Caco-2 (cell line): ENCODE measurements at places on chromosomes 3 and 15.

DNA sequence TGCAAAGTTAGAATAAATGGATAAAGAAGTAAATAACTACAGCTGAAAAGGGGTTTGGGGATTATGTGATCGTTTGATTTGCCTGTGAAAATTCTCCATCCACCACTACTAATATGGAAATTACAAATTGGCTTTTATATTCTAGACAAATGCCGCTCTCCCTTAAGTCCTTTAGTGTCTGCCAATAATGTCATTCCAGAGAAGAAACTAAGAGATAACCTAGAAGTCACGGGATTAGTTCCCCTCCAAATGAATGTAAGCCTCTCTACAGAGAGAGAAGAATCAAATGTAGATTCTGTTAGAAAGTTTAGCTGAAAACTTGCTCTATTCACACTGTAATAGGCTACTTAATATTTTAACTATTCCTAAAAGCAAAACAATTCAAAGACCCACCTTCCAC lies 92.0 kb downstream of the ALDH1A2 start:
- DNase-seq: no peak

GRCh38 chr3:9806688-9807589 lies 3.1 kb upstream of the TTLL3 start:
- DNase-seq: no peak

GRCh38 chr15:98873441-98874218 lies 134.0 kb downstream of the PGPEP1L start:
- no peak for DNase-seq

DNA sequence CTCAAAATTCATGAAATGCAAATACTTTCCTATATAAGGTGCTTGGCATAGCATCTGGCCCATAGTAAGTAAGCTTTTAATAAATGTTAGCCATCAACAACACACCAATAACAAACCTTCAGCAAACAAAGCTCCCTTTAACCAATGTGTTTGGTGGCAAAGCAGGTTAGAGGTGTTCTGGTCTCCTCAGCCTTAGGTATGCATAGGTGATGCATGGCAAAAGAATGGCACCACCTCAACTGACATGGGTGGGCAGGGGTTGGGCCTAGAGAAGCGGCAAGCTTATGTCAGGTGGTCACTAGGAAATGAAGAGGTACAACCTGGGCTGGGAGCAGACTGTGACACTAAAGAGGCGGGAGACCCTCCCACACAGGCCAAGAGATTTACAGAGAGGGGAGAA lies 38.2 kb downstream of the MRPS11 start:
- no peak for DNase-seq

DNA sequence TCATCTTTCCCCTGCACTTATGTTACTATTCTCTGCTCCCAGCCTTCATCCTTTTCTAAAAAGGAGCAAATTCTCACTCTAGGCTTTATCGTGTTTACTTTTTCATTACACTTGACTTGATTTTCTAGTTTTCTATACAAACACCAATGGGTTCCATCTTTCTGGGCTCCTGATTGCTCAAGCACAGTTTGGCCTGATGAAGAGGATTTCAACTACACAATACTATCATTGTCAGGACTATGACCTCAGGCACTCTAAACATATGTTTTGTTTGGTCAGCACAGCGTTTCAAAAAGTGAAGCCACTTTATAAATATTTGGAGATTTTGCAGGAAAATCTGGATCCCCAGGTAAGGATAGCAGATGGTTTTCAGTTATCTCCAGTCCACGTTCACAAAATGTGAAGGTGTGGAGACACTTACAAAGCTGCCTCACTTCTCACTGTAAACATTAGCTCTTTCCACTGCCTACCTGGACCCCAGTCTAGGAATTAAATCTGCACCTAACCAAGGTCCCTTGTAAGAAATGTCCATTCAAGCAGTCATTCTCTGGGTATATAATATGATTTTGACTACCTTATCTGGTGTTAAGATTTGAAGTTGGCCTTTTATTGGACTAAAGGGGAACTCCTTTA lies 86.2 kb downstream of the TGFBR2 start:
- DNase-seq: peak; percentile 52

- no peak for DNase-seq
Measured at GRCh38 chr15:98063315-98063714, 102.8 kb downstream of the ARRDC4 start.

DNA sequence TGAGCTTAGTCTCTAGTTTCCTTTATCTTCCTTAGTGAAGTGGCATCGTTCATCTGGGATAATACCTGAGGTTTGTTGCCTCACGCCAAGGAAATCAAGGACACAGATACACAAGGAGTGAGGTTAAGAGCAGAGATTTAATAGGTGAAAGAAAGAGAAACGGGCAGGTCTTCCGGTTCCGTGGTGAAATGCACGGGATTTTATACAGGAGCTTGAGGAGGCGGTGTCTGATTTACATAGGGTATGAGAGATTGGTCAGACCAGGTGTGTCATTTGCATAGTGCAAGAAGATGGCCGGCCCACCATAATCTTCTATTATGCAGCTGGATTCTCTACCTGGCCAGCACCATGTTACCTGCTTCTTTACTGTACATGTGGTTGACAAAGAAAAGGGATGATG lies 17.2 kb downstream of the ARRDC4 start:
- DNase-seq: peak; percentile 13
